ENCODE measurements at places on chromosomes 12 and 14. TPM values are rescaled to one million over a fixed set of nuclear protein-coding genes. Genes with fewer than 3 reads are reported as not detected.

The NYNRIN gene
- not detected for total RNA-seq

The LHX5 gene
- not detected for total RNA-seq

The SNRNP35 gene
- 18.0 TPM for total RNA-seq

GRCh38 chr12:1559676-1560091 is 34.7 kb downstream of the FBXL14 start:
- no peak for DNase-seq
- H3K27me3 ChIP-seq = no peaks in the 10 kb centered on the region
- H3K27ac ChIP-seq = no peak overlapping the region
- no peaks in the 10 kb centered on the region for H3K4me1 ChIP-seq
- no peaks in the 10 kb centered on the region for H3K36me3 ChIP-seq

- no peak for DNase-seq
- no peak overlapping the region for H3K27ac ChIP-seq
- H3K27me3 ChIP-seq = no peaks in the 10 kb centered on the region
- peaks cover under 1% of the 10 kb centered on the region for H3K4me1 ChIP-seq
Observed at GRCh38 chr12:84862186-84862585, 50.4 kb downstream of the SLC6A15 start.

DNA sequence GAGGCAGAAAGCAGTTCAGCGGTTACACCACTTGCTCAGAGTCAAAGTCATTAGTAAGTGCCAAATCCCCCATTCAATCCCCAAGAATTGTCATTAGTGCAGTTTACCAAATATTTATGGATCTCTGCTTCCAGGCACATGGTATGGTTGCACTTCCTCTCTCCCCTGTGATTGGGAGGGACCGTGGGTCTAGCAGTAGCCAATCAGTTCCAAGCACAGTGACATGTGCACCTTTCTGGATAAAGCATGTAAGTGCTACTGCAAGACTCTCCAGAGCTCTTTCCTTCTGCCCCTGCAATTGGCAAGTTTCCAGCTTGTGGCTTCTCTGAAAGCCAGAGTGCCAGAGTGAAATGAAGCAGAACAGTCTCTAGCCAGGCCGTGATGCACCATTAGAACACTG is 85.3 kb upstream of the FLRT2 start:
- H3K4me1 ChIP-seq = peaks cover 27% of the 10 kb centered on the region
- no peak overlapping the region for H3K27ac ChIP-seq
- no peaks in the 10 kb centered on the region for H3K27me3 ChIP-seq
- H3K4me3 ChIP-seq = no peak overlapping the region
- no peaks in the 10 kb centered on the region for H3K36me3 ChIP-seq
- peak; percentile 37 for DNase-seq

DNA sequence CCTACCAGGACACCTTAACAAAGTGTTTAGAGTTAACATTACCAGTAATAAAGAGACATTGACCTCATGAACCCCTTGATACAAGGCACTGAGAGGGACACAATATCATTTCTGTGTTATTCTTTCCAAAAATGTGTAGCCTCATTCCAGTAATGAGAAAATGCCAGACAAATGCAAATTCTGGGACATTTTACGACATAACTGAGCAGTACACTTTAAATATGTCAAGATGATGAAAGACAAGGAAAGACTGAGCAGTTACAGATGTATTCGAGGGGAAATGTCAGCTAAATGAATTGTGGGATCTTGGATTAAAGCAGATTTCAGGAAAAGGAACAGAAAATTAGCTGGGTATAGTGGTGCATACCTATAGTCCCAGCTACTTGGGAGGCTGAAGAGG is 255.6 kb downstream of the ERC1 start:
- H3K27ac ChIP-seq = no peak overlapping the region
- no peaks in the 10 kb centered on the region for H3K27me3 ChIP-seq
- peaks cover 8% of the 10 kb centered on the region for H3K36me3 ChIP-seq
- H3K4me1 ChIP-seq = no peaks in the 10 kb centered on the region
- DNase-seq = no peak

DNA sequence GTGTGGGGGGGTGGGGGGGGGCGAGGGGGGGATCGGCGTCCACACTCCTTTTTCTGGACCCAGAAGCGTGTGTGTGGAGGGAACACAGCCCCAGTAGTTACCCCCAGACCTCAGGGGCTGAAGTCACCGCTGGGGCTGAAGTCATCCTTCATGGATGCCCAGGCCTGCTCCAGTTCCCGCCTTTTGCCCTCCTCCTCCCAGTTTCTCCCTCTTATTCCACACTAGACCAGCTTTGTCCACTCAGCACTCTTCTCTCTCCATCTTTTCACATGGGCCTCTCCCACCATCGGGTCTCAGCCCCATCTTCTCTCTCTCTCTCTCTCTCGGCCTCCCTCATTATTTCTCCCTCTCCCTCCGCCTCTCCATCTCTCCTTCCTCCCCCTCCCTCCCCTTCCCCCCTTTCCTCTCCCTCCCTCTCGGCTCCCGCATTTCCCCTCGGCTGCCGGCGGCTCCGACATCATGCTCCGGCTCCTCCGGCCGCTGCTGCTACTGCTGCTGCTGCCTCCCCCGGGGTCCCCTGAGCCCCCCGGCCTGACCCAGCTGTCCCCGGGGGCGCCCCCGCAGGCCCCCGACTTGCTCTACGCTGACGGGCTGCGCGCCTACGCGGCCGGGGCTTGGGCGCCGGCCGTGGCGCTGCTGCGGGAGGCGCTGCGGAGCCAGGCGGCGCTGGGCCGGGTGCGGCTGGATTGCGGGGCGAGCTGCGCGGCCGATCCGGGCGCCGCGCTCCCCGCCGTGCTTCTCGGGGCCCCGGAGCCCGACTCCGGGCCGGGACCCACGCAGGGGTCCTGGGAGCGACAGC is at the start of gene P3H3:
P3H3 (plus strand) TSS at position 426 of the 799 bp plus-strand sequence; CDS start at position 460, 34 bp downstream.
- peak within 1 kb of the TSS; percentile 77 for H3K4me3 ChIP-seq
- peak; percentile 40 for DNase-seq
- H3K36me3 ChIP-seq = no peaks in the 10 kb centered on the region
- H3K27me3 ChIP-seq = peaks cover 87% of the 10 kb centered on the region
- H3K4me1 ChIP-seq = peaks cover 29% of the 10 kb centered on the region
- H3K27ac ChIP-seq = no peak within 1 kb of the TSS

GRCh38 chr12:76337583-76337982 is 10.6 kb downstream of the BBS10 start:
- DNase-seq = peak; percentile 17
- H3K27me3 ChIP-seq = no peaks in the 10 kb centered on the region
- H3K4me3 ChIP-seq = no peak overlapping the region
- H3K27ac ChIP-seq = no peak overlapping the region
- H3K36me3 ChIP-seq = no peaks in the 10 kb centered on the region
- peaks cover 10% of the 10 kb centered on the region for H3K4me1 ChIP-seq

DNA sequence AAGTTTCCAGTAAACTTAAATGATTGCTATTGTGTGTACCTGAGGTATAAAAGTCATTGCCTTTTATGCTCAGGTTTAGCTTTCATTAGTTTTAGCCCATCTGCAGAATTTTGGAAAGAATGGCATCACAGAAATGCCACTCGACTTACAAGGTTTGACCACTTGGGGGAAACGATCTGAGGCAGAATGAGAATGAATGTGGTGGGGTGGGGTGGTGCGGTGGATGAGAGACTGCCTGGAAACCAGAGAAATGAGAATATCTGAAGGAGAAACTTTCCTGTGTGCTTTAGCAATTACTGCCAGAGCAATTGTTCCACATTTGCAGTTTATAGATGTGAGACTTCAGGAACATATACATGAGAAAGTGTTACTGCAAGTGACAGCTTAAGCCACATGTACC is 225.4 kb upstream of the PDE3A start:
- H3K4me1 ChIP-seq = no peaks in the 10 kb centered on the region
- no peak overlapping the region for H3K4me3 ChIP-seq
- H3K27me3 ChIP-seq = peaks cover 31% of the 10 kb centered on the region
- H3K27ac ChIP-seq = no peak overlapping the region
- H3K36me3 ChIP-seq = no peaks in the 10 kb centered on the region
- no peak for DNase-seq
